ENCODE measurements at places on chromosomes 5 and 9. TPM values are rescaled to one million over a fixed set of nuclear protein-coding genes. Genes with fewer than 3 reads are reported as not detected.
A peak's percentile ranks its signal among the peaks of the same experiment; 100 is the strongest.

DNA sequence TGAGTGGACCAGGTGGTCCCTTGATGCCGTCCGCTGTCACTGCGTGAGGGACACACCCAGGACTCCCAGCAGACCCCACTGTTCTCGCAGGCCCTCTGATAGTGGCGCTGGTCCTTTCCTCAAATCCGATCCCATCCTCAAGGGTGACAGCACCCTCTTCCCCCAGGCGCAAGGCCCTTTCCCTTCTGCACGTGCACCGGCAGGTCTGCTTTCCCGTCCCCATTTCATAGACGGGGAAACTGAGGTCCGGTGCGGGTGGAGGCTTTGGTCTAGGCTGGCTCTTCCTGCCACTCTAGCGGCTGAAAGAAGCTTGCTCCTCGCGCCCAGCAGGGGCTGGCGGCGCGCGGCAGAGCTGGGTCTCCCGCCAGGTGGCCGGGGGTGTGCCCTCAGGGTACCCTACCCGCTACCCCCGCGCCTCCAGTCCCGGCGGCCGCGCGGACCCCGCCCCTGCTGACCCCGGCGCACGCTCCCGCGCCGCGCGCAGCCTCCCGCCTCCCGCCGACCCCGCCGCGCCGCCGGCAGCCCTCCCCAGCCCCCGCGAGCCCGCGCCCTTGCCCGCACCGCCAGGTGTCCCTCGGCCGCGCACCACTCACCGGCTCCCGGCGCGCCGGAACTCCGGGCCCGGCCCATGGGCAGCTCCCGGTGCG lies 453 bp downstream of the RASGEF1C start:
- peaks cover 14% of the 10 kb centered on the region for H3K4me1 ChIP-seq
- H3K27ac ChIP-seq: no peak overlapping the region
- H3K27me3 ChIP-seq: no peaks in the 10 kb centered on the region
- H3K36me3 ChIP-seq: no peaks in the 10 kb centered on the region
- DNase-seq: no peak
- H3K4me3 ChIP-seq: peak overlapping the region; percentile 41

TLE1 gene
- 42.8 TPM for total RNA-seq

SKP2 gene
- 3.7 TPM for total RNA-seq

DNA sequence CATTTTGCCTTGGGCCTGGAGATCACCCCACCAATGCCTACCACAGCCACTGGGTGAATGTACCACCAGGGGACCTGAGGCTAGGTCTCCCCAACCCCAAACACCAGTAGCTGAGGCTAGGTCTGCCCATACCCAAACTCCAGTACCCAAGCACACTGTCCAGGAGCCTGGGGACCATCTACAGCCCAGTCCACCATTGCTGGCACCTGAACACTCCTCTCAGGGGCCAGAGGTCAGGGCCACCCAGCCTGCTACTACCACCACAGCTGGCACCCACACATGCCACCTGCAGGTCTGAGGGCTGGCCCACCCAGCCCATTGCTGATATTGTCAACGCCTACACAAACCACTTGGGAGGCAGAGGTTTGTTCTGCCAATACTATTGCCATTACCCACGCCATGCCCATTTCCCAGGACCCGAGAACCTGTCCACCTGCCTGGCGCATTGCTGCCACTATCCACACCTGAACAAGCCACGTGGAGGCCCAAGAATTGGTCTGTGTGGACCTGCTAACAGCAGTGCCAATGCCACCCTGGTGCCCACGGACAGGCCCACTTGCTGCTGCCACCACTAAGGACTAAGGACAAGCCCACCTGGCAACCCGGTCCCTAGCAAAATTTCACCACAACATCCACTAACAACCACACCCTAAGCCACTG lies 59.2 kb downstream of the ZDHHC21 start:
- H3K4me1 ChIP-seq: no peaks in the 10 kb centered on the region
- no peaks in the 10 kb centered on the region for H3K36me3 ChIP-seq
- no peak overlapping the region for H3K4me3 ChIP-seq

- H3K4me3 ChIP-seq: no peak overlapping the region
- H3K4me1 ChIP-seq: peaks cover 44% of the 10 kb centered on the region
- DNase-seq: no peak
Observed at GRCh38 chr9:121781145-121781548, 129.7 kb downstream of the DAB2IP start.

DNA sequence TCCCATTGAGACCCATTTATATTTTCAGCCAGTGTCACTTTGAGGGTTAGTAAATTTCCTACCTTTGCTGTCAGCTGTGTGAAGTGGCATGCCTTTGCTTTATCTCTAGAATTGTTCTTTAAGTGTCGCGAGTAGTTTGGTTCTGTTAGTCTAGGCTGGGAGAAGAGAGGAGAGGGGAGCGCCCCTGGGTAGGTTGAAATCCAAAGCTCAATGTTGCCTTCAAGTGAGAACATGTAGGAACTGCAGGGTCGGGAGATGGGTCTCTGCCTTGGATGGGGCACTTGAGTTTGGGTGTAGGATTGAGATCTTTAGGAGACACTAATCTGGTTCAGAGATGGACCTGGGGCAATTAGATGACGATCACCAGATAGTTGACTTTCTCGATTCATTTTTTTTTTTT lies 46.3 kb downstream of the STC2 start:
- no peaks in the 10 kb centered on the region for H3K4me1 ChIP-seq
- H3K27me3 ChIP-seq: no peaks in the 10 kb centered on the region
- H3K36me3 ChIP-seq: no peaks in the 10 kb centered on the region
- H3K27ac ChIP-seq: no peak overlapping the region

DNA sequence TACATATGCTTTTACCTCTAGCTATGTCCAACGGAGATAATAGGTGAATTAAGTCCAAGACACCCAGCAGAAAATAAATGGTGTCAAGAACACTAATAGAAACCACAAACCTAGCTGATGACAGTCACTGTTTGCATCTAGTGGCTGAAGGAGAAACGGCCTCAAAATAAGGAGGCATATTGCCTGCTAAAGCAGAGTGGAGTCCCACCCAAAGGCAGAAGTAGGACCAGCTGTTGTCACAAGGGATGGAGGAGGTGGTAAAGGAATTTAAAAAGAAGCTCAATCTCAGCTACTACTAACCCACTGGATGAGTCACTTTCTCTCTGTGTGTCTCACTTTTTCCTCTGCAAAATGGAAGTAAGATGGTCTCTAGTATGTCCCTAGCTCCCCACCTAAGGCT lies 224.3 kb downstream of the GRIA1 start:
- no peak overlapping the region for H3K4me3 ChIP-seq
- no peak overlapping the region for H3K27ac ChIP-seq
- no peaks in the 10 kb centered on the region for H3K36me3 ChIP-seq
- no peaks in the 10 kb centered on the region for H3K27me3 ChIP-seq
- H3K4me1 ChIP-seq: no peaks in the 10 kb centered on the region
- DNase-seq: no peak

GRCh38 chr9:93820667-93821306 lies 134.4 kb downstream of the BARX1 start:
- peak; percentile 52 for DNase-seq
- H3K4me3 ChIP-seq: no peak overlapping the region
- H3K4me1 ChIP-seq: no peaks in the 10 kb centered on the region
- peaks cover 4% of the 10 kb centered on the region for H3K27me3 ChIP-seq

DNA sequence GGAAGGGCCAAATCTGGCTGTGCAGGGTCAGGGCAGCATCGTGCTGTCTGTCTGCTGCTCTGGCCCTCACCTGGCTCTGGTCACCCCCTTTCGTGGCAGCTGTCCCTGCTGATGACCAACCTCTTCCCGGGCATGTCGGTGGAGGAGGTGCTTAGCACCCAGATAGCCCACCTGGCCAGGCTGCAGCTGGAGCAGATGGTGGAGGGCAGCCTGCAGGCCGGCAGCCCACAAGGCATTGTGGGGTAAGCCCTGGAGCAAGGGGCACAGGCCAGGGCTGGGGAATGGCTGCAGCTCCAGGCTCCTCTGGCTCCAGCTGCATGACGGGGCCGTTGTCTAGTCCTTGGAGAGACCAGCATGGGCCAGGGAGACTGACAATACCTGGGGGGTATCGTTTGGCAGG lies 8.2 kb downstream of the TOR2A start:
- H3K27ac ChIP-seq: no peak overlapping the region
- H3K4me1 ChIP-seq: no peaks in the 10 kb centered on the region
- no peak for DNase-seq
- no peaks in the 10 kb centered on the region for H3K27me3 ChIP-seq
- peaks cover 5% of the 10 kb centered on the region for H3K36me3 ChIP-seq

DNA sequence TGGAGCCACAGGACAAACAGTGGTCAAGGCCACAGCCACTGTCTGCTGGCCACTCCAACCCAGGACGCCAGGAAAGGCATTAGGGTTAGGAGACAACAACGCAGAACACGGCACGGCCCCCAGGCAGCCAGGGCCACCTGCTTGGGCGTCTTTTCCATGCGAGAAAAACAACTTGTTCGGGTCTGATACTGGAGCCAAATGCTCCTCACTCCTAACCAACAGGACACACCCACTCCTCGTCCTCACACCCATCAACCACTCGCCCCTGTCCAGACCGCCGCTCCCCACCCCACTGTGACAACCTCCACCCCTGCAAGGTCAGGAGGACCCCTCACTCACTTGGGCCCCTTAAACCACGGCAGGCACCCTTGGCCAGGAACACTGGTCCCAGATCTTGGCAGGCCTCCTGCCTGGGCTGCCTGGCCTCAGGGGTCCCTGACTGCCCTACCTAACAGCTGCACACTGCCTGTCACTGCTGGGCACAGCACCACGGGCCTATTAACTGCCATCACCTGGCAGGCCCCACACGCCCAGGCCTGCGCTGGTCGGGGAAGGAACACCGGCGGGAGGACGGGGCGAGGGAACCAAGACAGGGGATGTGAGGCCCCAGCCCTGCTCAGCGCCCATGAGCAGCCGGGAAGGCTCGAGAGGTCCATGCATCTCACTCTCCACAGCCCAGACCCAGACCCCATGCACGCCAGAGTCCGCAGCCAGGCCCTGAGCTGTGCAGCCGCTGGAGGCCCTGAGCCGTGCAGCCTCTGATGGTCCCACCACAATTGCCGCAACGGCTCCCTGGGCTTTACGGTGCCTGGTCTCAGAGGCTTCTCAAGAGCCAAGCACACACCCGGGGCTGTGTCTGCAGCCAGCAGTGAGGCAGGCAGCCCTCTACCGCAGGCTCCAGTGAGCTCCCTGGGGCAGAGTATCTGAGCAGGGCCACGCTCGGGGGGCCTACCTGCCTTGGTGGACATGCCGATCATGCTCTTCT lies 13.8 kb downstream of the CLPTM1L start:
- H3K36me3 ChIP-seq: peaks cover 56% of the 10 kb centered on the region
- H3K27me3 ChIP-seq: no peaks in the 10 kb centered on the region
- no peak overlapping the region for H3K4me3 ChIP-seq
- peak overlapping the region; percentile 69 for H3K27ac ChIP-seq
- DNase-seq: no peak

CAAP1 gene
- 10.2 TPM for total RNA-seq

GRCh38 chr9:38062498-38063362 lies 6.3 kb downstream of the SHB start:
- no peaks in the 10 kb centered on the region for H3K27me3 ChIP-seq
- no peaks in the 10 kb centered on the region for H3K36me3 ChIP-seq
- no peak overlapping the region for H3K4me3 ChIP-seq
- peak overlapping the region; percentile 95 for H3K27ac ChIP-seq
- H3K4me1 ChIP-seq: peaks cover 3% of the 10 kb centered on the region
- no peak for DNase-seq

- no peaks in the 10 kb centered on the region for H3K4me1 ChIP-seq
- H3K27ac ChIP-seq: no peak overlapping the region
Observed at GRCh38 chr9:123360161-123361085, 4.4 kb downstream of the CRB2 start.

RFX3 gene
- 2.2 TPM for total RNA-seq

DNA sequence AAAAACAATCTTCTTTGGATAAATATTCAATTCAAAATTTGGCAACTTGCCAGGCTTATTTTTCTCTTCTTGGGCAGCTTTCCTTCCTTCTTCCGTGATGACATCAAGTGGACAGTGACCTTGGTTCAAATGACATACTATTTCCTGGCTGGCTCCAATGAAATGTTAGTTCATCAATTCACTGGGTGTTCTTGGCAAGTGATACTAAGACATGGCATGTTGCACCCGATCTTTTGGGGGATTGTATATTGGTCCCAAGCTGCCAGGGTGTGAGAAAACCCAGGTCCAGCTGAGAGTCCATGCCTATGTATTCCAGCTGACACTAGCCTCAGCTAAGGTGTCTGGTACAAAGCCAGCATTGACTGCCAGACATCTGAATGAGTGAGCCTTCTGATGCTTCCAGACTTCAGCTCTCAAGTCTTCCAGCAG lies 252.9 kb downstream of the MAT2B start:
- H3K36me3 ChIP-seq: no peaks in the 10 kb centered on the region
- H3K27ac ChIP-seq: no peak overlapping the region
- H3K4me1 ChIP-seq: no peaks in the 10 kb centered on the region
- no peaks in the 10 kb centered on the region for H3K27me3 ChIP-seq

GRCh38 chr5:149824120-149824519 lies 94.0 kb downstream of the PPARGC1B start:
- no peak for DNase-seq
- no peaks in the 10 kb centered on the region for H3K36me3 ChIP-seq
- no peaks in the 10 kb centered on the region for H3K27me3 ChIP-seq
- peaks cover 50% of the 10 kb centered on the region for H3K4me1 ChIP-seq
- no peak overlapping the region for H3K4me3 ChIP-seq

SPATA31A3 gene
- total RNA-seq: not detected

GRCh38 chr5:86320266-86320665 lies 297.5 kb upstream of the COX7C start:
- no peak overlapping the region for H3K4me3 ChIP-seq
- H3K4me1 ChIP-seq: no peaks in the 10 kb centered on the region
- no peaks in the 10 kb centered on the region for H3K36me3 ChIP-seq
- DNase-seq: no peak
- no peak overlapping the region for H3K27ac ChIP-seq

MSMP gene
- not detected for total RNA-seq

- no peaks in the 10 kb centered on the region for H3K36me3 ChIP-seq
- H3K27ac ChIP-seq: no peak overlapping the region
- DNase-seq: no peak
Observed at GRCh38 chr5:158765407-158765806, 334.3 kb downstream of the EBF1 start.

ABCA1 gene
- 19.2 TPM for total RNA-seq

RPL7A gene
- total RNA-seq: 739 TPM

GRCh38 chr5:139668924-139669661 lies 20.9 kb downstream of the CXXC5 start:
- no peaks in the 10 kb centered on the region for H3K27me3 ChIP-seq
- peaks cover 7% of the 10 kb centered on the region for H3K4me1 ChIP-seq
- H3K27ac ChIP-seq: peak overlapping the region; percentile 97
- H3K36me3 ChIP-seq: no peaks in the 10 kb centered on the region
- H3K4me3 ChIP-seq: peak overlapping the region; percentile 39

- H3K27ac ChIP-seq: no peak overlapping the region
- H3K36me3 ChIP-seq: no peaks in the 10 kb centered on the region
- DNase-seq: no peak
- no peak overlapping the region for H3K4me3 ChIP-seq
- H3K4me1 ChIP-seq: no peaks in the 10 kb centered on the region
Observed at GRCh38 chr5:152505442-152506042, 100.5 kb upstream of the NMUR2 start.

DNA sequence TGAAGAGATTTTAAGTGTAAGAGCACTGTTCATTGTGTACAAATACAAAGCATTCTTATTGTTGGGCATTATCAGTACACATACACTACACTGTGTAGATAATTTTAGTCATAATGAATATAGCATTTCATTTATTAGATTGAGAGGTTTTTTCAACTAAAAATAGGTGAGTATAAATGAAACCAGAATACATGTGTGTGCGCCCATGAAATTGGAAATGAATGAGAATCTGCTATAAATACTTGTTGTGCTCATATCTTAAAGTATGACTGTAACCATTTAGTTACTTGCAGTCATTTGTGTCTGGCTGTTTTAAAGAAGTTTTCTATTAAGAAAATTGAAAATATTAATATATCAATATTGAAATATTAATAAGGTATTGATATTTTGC lies 189.0 kb upstream of the MEF2C start:
- DNase-seq: no peak
- H3K4me3 ChIP-seq: no peak overlapping the region
- H3K4me1 ChIP-seq: no peaks in the 10 kb centered on the region
- H3K27ac ChIP-seq: no peak overlapping the region
- no peaks in the 10 kb centered on the region for H3K27me3 ChIP-seq
